ENCODE measurements at places on chromosomes 3 and 15.

GRCh38 chr15:99326235-99326634 lies 75.0 kb downstream of the LRRC28 start:
- no peak for DNase-seq

DNA sequence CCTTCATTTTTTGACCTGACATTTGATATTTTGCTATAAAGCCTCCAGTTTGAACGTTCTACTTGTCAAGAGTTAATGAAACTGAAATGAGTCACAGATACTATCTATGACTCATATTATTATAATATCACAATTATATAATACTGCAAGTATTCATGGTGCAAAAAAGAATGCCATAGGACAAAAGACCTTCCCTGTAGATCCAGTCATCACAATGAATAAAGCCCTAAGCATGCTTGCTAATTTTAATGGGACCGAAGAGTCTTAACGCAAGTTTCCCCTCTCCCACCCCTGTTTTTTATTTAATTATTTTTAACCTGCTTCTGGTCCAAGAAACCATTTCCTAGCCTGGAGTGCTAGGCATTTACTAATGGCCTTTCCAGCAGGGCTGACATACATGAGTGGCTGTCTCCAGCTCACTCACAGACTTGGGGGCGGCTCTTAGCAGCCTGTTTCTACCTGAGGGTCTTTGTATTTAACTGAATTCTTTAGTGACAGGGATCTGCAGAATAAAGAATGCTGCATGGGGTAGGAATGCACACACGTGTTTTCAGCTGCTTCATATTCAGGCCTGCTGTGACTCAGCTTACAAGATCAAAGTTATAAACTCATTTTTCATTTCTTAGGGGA lies 61.2 kb downstream of the THBS1 start:
- no peak for DNase-seq

DNA sequence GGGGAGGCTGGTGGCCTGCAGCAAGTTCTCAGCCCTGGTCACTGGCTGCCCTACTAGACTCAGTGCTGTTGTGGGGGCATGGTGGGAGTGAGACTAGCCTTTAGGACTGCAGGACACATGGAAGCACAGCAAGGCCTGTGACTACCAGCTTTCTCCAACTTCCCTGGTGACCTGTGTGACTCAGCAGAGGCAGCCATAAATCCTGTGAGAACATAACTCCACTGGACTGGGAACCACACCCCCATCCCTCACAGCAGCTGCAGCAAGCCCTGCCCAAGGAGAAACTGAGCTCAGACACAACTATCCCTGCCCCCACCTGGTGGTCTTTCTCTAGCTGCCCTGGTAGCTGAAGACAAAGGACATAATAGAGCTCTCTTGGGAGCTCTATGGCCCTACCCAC lies 111.3 kb downstream of the DCLK3 start:
- no peak for DNase-seq

- no peak for DNase-seq
Measured at GRCh38 chr3:131328721-131329120, 52.9 kb upstream of the NUDT16 start.

GRCh38 chr3:134373271-134374104 lies 759 bp downstream of the AMOTL2 start:
- no peak for DNase-seq

- DNase-seq, result no peak
Measured at GRCh38 chr15:49978121-49978520, 140.9 kb downstream of the ATP8B4 start.

- DNase-seq, result no peak
Measured at GRCh38 chr3:15071699-15072098, 6.6 kb upstream of the MRPS25 start.

DNA sequence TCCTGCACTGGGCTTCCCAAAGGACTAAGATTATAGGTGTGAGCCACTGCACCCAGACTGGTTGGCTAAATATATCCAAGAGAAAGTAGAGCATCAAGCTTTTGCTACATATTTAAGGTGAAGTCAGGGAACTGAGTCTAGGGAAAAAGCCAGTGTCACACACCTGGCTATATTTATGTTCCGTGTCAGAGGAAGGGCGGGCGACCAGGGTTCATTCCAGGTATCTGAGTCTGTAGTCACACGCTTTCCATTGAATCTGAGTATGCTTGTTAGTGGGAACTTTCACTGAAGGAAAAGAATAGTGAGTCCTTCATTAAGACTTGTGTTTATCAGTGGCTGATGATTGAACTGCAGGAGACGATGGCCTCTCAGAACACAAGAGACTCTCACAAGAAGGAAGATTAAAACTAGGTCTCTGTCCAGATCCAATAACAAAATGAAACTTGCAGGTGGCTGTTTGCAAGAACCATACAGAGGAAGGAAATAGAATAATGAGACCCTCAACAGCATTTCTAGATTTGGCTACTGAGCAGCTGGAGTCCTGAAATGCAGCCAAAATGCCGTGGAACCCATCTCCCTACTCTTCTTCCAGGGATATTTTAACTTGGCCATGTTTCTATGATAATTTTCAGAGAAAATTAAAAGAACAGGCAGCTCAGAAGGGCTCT lies 276.3 kb downstream of the THSD4 start:
- DNase-seq, result no peak

GRCh38 chr3:176872771-176873209 lies 324.5 kb downstream of the TBL1XR1 start:
- DNase-seq, result peak; percentile 26

- no peak for DNase-seq
Measured at GRCh38 chr15:68230157-68231100, 901 bp upstream of the CLN6 start.

DNA sequence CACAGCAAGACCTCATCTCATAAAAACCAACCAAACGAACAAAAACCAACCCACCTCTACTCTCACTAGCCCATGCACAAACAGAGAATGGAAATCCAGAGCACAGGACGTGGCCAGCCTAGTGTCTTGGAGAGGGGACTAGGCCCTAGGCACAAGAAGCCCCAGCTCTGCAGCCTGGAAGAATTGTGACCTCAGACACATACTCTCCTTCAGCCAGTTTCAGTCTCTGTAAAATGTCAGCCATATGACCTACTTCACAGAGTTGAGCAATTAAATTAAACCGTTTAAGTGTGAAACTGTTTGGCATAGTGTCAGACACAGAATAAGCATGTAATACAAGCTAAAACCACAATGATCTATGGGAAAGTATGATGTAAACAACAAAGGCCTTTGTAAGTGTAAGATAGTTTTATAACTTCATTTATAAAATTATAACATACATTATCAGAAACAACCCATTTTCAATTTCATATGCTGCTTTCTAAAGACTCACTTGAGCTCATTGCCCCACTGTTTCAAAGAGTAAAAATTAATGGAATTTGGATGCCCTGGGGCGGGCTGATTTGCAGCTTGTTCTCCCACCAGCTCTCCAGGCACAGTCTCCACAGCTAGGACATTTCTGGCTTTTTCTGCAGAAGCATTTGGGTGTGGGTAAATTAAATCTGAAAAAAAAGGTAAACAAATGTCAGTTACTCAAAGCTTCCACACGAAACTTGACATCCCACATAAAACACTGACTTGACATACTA lies 32.9 kb downstream of the TBC1D2B start:
- DNase-seq, result no peak

DNA sequence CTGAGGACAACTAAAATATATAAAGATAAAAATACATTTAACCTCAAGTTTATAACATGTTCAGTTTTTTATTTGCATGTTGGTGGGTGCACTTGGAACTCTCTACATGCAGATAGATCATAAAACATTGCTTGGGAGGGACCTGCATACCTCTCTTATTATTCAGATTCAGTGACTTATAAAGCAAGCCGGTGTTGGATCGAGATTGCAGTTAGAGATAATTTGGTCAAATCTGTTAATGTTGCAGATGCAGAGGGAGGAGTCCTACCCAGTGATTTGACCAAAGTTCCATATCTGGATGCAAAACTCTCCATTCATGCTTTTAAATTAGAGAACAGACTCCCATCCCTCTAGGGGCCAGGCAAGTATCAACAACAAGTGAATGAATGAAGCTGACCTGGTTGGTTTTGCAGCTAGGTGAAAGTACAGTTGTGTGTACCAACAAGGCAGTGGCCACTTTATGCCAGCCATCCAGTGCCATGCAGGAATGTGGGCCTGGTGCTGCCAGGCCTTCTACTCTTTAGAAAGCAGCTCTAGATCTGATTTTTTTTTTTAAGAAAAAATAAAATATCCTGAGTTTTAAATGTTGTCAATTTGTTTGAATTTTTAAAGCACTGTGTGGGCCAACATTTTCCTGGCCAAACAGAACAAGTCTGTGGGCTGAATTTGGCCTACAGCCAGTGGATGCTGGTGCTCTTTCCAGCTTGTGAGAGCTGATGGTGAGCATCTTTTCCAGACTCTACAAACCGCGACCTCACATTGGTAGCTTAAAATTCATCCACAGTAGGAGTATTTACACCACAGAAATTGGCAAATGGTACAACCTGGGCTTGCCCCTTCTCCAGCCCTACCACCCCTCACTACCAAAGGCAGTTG lies 12.3 kb downstream of the CDIN1 start:
- no peak for DNase-seq

- DNase-seq, result no peak
Measured at GRCh38 chr15:78880813-78881212, 8.1 kb downstream of the MORF4L1 start.

- DNase-seq, result no peak
Measured at GRCh38 chr3:152257563-152258035, 11.1 kb upstream of the MBNL1 start.

DNA sequence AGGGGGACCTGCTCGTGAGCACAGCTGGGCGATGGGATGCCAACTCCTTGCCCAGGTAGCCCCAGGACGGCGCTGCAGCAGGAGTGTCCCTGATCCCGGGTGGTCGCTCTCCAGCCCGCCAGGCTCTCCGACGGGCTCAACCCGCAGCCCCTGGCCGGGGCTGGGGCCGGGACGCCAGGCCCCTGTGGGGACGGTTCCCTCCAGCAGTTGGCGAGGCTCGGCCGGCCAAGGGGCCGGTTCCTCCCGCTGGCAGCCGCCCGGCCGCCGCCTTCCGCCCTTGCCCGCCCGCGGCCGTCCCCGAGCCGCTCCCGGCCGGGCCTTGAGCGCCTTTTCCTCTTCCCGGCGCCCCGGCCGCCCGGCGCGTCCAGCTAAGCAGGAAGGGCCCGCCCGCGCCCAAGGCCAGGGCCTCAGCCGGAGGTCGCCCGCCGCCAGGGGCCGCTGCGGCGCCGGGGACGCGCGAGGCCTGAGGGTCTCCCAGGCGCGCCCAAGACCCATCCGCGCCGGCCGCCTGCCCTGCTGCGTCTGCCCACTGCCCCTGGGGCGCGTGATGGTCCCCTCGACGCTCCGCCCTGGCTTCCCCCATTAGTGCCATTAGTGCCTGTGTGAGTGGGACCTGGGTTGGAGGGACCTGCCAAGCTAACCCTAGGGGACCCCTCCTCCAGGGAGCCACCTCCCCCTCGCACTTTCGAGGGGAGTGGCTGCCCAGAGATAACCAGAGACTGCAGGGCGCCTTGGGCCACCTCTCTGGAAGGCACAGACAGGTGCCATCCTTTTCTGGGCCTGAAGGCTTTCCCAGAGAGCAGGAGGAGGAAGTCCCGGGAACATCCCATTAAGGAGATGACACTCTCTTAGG lies 106.4 kb downstream of the FBLN2 start:
- no peak for DNase-seq

DNA sequence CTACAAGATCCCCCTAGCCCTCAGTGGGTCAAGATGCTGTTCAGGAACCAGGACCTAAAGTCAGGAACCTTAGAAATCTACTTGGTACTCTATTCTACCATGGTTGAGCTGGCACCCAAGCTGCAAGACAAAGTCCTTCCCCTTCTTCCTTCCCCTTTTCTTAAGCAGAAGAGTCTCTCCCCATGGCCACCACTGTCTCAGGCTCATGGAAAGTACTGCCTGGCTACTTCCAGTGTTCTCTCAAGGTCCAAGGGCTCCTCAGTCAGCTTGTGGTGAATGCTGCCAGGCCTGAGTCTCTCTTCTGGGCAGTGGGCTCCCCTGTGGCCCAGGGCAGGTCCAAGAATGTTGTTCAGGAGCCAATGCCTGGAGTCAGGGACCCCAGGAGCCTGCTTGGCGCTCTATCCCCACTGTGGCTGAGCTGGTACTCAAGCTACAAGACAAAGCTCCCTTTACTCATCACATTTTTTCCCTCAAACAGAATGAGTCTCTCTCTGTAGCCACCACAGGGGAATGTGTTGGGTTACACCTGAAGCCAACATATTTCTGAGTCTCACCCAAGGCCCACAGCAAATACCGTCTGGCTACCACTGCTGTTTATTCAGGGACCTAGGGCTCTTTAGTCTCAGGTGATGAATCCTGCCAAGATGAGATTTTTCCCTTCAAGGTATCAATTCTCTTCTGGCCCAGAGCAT lies 18.1 kb upstream of the SLC27A2 start:
- no peak for DNase-seq
